T-helper 17 cell (primary cell): ENCODE measurements at places on chromosomes 5 and 9. TPM values are rescaled to one million over a fixed set of nuclear protein-coding genes. Genes with fewer than 3 reads are reported as not detected.

The SYK gene
- 5.0 TPM for total RNA-seq

The SPINK13 gene
- not detected for total RNA-seq

The AFAP1L1 gene
- not detected for total RNA-seq

The TRIM36 gene
- not detected for total RNA-seq

The TLX3 gene
- not detected for total RNA-seq

The CD180 gene
- 1.3 TPM for total RNA-seq

The FSTL4 gene
- not detected for total RNA-seq

The ZFAND5 gene
- 341 TPM for total RNA-seq
